ENCODE measurements at places on chromosomes 6 and 20.

- H3K4me3 ChIP-seq, result no peak overlapping the region
- no peak overlapping the region for H3K27ac ChIP-seq
- no peaks in the 10 kb centered on the region for H3K36me3 ChIP-seq
- H3K27me3 ChIP-seq, result no peaks in the 10 kb centered on the region
- no peaks in the 10 kb centered on the region for H3K4me1 ChIP-seq
These were observed 241.9 kb downstream of the ADGRB3 start for GRCh38 chr6:68876792-68877493.

- DNase-seq, result no peak
- H3K36me3 ChIP-seq, result no peaks in the 10 kb centered on the region
- no peak overlapping the region for H3K4me3 ChIP-seq
- no peak overlapping the region for H3K27ac ChIP-seq
These were observed 974.1 kb downstream of the EYS start for GRCh38 chr6:64732888-64733287.

DNA sequence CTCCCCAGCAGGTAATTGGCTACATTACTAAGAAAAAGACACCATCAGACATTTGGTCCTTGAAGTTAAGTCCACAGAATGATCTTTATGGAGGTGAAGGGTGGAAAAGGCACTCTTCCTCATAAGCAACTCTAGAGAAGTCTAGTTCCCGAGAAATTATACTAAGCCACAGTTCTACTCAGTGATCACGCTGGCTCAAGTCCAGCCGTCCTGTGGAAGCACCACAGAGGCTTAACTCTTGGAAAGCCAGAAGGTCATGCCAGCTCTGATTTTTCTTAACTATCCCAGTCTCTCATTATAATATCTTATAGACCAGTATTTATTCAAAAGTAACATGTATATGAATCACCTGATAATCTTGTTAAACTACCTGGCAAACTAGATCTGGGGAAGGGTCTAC lies 258.5 kb downstream of the EYA4 start:
- H3K36me3 ChIP-seq, result no peaks in the 10 kb centered on the region
- no peak overlapping the region for H3K4me3 ChIP-seq
- peaks cover 38% of the 10 kb centered on the region for H3K4me1 ChIP-seq
- H3K27ac ChIP-seq, result no peak overlapping the region
- DNase-seq, result no peak
- H3K27me3 ChIP-seq, result no peaks in the 10 kb centered on the region

GRCh38 chr6:142482974-142483373 lies 181.2 kb downstream of the ADGRG6 start:
- no peak for DNase-seq
- H3K4me3 ChIP-seq, result no peak overlapping the region
- no peak overlapping the region for H3K27ac ChIP-seq
- no peaks in the 10 kb centered on the region for H3K4me1 ChIP-seq
- H3K36me3 ChIP-seq, result no peaks in the 10 kb centered on the region

GRCh38 chr6:160128125-160128683 lies 6.6 kb downstream of the SLC22A1 start:
- DNase-seq, result no peak
- no peaks in the 10 kb centered on the region for H3K4me1 ChIP-seq
- H3K27me3 ChIP-seq, result no peaks in the 10 kb centered on the region
- no peak overlapping the region for H3K4me3 ChIP-seq
- no peak overlapping the region for H3K27ac ChIP-seq
- no peaks in the 10 kb centered on the region for H3K36me3 ChIP-seq

DNA sequence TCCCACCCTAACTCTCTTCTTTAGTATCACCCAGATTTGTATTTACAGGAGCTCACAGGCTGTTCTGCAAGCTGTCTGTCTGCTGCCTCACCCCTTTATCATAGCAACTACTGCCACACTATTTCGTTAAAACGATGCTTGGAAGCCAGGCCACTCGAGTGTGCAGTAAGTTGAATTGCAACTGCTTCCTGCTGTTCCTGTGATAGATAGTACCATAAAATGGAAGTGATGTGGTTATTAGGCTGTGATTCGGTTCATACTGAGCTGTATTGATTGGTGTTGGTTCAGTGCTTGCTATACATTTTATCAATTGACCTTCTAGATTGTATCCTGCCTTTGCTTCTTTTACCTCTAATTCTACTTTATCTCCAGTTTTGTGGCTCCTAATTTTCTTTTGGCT lies 325.4 kb downstream of the RNF144B start:
- DNase-seq, result no peak
- no peaks in the 10 kb centered on the region for H3K4me1 ChIP-seq
- no peaks in the 10 kb centered on the region for H3K27me3 ChIP-seq
- no peak overlapping the region for H3K4me3 ChIP-seq

DNA sequence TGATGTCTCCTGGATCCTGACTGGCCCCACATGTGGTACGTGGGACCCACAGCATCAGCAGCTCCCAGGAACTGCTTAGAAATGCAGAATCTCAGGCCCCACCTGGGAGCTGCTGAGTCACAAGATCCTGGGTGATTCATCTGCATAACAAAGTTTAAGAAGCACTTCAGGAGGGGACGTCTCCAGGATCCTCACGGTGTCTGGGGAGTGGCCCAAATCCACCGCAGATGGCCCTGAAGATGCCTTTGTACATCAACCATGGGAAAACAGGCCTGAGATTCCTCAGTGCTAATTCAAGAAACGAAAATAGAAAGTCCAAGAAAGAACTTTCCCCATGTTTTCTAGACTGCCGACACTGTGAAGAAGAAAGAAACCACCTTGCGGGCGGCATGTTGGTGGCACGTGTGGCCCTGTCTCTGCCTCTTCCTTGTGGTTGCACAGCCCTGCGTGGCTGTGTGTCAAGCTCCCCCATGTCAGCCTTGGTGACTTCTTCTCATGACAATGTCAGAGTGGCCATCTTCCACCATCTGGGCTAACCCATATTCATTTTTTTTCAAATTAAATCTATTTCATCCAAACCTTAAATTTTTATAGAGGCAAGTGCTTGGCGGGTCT lies 26.1 kb downstream of the RRBP1 start:
- no peak overlapping the region for H3K4me3 ChIP-seq
- no peaks in the 10 kb centered on the region for H3K27me3 ChIP-seq
- H3K27ac ChIP-seq, result no peak overlapping the region
- peaks cover 24% of the 10 kb centered on the region for H3K36me3 ChIP-seq
- H3K4me1 ChIP-seq, result peaks cover 58% of the 10 kb centered on the region
- DNase-seq, result no peak

GRCh38 chr6:41072836-41073202 lies at the start of gene NFYA:
TSS of gene NFYA (plus strand) at chr6:41072974. CDS start at chr6:41079090, 6,116 bp downstream.
- H3K27me3 ChIP-seq, result no peaks in the 10 kb centered on the region
- no peak for DNase-seq
- H3K4me3 ChIP-seq, result peak within 1 kb of the TSS; percentile 94
- peak within 1 kb of the TSS; percentile 99 for H3K27ac ChIP-seq

DNA sequence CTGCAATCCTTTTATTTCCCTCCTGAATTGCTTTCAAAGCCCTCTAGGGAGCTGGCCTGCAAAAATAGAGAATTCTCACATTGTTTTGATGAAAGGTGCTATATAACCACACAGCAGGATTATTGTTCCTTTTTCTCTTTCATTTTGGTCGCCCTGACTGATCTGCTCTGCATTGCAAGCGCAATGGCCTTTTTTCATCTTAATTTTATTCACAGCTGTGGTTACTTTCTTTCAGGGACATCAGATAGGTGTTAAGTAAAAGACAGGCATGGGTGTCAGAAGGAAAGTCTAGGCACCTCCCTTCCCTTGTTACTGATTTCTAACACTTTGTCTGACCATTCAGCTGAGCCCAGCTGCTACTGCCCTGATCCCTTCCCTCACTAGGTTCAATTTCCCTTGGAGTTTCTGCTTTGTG lies 850.5 kb upstream of the MAP3K7 start:
- no peak overlapping the region for H3K4me3 ChIP-seq
- no peaks in the 10 kb centered on the region for H3K4me1 ChIP-seq
- no peak for DNase-seq
- H3K27ac ChIP-seq, result no peak overlapping the region
- no peaks in the 10 kb centered on the region for H3K27me3 ChIP-seq

GRCh38 chr20:48690888-48691287 lies 136.9 kb downstream of the PREX1 start:
- H3K27ac ChIP-seq, result no peak overlapping the region
- H3K4me1 ChIP-seq, result peaks cover 34% of the 10 kb centered on the region
- DNase-seq, result no peak
- no peak overlapping the region for H3K4me3 ChIP-seq
- no peaks in the 10 kb centered on the region for H3K27me3 ChIP-seq

- H3K36me3 ChIP-seq, result no peaks in the 10 kb centered on the region
- no peak overlapping the region for H3K27ac ChIP-seq
- H3K4me3 ChIP-seq, result no peak overlapping the region
- no peak for DNase-seq
These were observed 7.7 kb upstream of the C20orf203 start for GRCh38 chr20:32681175-32682084.
